Epithelial cell of prostate (primary cell): ENCODE measurements at places on chromosomes 6 and 20.
A peak's percentile ranks its signal among the peaks of the same experiment; 100 is the strongest.

- no peak for DNase-seq
Observed at GRCh38 chr20:40692240-40693011, 3.4 kb upstream of the MAFB start.

DNA sequence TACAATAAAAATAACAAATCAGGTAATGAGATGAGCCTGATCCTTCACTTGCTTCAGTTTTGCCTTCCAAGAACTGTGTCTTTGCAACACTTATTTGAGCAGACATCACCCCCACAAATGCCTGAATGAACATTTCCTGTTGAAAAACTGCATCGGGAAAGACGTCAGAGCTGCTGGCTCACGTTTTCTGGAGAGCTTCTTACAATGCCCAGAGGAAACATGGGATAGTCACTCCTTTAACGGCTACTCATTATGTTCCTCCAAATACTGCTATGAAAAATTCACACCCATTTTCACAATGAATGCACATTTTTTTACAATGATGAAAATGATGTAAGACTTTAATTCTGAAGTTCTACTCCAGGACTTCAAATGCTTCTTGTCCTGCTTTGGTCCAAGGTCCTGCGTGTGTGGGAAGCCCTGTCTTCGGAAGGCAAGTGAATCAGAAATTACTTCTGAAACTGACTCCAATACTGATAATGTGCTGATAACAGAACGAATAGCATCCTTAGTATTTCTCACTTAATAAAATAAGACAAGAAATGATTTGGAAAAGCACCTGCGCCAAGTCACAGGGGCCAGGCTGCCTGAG is 238.0 kb downstream of the ANKRD60 start:
- DNase-seq: no peak

- no peak for DNase-seq
Observed at GRCh38 chr6:24658573-24659560, 7.8 kb downstream of the TDP2 start.

DNA sequence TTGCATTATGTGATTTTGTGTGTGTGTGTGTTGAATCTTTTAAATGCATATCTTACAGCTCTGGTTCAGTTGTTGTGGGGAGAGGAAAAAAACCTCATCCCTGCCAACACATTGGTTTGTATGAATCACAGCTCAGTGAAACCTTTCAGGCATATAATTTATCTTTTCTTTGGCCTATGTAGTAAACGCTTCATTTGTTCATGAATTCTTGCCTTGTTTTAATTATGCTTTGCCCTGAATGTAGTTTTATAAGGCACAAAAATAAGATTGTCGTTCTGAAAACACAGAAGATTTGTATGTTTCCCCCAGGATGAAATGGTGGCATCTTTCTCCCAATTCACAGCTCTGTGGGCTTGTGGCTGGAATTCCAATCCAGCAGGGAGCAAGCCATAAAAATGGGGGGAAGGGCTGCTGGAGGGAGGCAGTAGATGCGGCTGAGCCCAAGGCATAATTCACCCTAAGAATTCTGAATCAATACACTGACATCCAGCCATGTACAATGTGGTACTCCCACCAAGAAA is 45.1 kb downstream of the BCAS1 start:
- DNase-seq: no peak

- no peak for DNase-seq
Observed at GRCh38 chr6:71248306-71248765, 40.3 kb upstream of the OGFRL1 start.

DNA sequence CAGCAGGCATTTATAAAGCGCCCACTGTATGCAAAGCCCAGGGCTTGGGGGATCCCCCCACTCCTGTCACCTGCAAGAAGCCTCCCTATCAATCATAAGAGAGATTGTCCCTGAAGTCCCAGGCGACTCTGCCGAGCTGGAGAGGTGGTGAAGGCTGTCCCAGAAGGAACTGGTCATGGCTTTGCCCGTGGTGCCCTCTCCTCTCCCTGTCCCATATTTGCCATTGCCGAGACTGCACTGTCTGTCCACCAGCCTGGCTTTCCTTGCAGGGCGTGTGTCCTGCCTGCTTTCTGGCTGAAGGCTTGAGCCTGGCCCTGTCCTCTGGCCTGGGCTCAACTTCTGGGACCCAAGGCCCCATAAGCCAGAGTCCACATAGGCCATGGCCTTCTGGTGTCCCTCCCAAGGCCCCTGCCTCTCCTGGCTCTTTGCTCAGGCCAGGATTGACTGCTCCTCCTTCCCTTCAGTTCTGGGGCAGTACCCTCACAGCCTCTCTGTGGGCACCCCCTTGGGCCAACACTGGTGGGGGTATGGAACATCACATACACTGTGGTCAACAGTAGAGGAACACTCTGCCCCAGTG is 46.9 kb downstream of the CPXM1 start:
- DNase-seq: no peak

DNA sequence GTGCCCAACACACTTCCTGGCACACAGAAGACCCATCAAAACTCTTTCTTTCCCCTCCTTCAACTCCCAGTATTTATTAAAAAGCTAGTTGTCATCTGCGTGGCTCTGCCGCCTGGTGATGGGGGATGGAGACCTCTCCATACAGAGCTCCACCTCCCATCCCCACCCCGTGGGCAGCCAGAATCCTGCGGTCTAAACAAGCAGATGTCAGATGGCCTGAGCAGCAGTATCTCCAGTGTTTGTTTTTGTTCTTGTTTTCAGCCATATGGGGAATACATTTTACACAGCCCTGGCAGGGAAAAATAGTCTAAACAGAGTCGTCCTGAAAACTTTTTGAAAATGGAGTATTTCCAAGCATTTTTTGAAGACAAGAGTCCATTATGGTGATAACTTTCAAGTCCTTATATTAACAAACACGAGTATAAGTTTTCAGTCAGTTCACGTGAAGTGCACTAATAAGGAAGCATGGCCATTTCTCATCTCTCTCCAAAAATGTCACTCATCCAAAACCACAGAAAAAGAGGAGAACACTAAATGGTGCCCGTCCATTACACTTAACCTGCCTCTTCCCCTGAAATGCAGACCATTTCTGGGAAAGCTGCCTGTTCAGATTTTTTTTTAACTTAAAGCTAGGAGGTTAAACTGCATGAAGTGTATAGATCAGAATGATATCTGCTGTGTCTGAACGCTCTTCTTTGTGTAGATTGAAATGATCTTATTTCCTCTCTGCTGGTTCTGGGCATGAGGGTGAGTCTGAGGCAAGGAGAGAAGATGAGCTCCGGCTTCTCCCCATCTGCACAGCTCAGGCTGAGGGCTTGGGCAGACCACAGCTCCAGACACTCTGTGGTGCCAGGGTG is 91.0 kb downstream of the TCP11 start:
- no peak for DNase-seq

DNA sequence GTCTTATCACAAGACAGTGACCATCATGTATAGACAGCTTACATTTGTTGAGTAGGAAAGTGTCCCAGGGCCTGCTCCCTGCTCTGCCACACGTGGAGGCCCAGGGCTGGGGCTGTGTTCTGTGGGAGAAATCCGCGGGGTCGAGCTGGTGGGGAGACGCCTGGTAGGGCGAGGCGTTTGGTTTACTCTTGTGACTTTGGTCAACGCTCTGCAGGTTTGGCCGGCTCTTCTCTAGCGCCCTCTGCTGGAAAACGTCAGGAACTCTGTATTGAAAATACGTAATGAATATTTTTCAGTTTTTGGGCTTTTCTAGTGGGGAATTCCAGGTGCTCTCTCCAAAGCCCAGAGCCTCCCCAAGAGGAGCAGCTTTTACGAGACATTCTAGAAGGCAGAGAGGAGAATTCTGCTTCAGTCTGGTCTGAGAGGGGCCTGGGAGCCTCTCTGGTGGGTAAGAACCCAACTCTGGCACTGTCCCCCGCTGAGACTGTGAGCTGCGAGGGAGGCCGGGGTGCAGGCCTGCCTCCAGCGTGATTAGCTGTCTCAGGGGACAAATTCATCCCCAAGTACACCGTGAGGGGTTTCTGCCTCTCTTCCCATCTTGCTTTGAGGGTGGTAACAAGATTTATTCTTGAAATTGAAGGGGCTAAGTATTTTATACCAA is 112.6 kb upstream of the RALGAPA2 start:
- DNase-seq: no peak

- DNase-seq: peak; percentile 68
Observed at GRCh38 chr6:44309092-44309491, 4.1 kb downstream of the AARS2 start.

- no peak for DNase-seq
Observed at GRCh38 chr6:6826095-6826901, 237.8 kb downstream of the LY86 start.

- no peak for DNase-seq
Observed at GRCh38 chr6:134047673-134048072, 4.8 kb downstream of the SLC2A12 start.

DNA sequence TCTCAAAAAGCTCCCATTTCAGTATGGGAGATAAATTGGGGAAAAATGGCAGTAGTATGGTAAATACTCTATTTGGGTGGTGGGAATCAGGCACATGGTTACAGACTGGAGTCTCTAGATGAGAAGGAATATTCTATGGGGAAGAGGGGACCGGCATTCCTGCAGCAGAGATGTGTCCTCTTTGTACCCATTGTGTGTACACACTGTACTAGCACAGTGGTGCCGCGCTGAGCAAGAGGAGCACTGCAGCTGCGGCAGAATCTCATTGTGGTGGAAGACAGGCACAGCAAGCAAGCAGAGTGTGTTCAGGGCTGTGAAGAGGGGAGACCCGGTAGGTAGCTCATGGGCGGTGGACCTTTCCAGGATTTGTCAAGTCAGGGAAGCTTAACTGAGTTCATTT is 13.0 kb downstream of the AFDN start:
- no peak for DNase-seq

DNA sequence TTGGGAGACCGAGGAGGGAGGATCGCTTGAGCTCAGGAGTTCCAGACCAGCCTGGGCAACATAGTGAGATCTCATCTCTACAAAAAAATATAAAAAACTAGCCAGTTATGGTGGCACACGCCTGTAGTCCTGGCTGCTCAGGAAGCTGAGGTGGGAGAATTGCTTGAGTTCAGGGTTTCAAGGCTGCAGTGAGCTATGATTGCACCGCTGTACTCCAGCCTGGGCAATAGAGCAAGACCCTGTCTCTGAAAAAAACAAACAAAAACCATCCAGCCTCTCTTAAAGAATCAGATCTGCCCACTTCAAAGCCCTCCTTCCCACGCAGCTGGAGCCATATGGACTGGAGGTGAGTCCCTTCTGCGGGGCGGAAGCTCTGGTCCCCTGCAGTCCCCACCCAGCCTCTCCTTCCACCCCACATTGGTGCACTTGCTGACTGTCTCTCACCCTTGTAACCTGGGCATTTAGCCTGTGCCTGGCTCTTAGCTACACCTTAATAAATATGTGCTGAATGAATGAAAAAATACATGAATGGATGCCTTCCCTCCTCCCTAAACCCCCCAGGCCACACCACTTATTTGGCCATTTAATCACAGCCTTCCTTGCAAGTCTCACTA is 7.2 kb upstream of the PARD6B start:
- no peak for DNase-seq

DNA sequence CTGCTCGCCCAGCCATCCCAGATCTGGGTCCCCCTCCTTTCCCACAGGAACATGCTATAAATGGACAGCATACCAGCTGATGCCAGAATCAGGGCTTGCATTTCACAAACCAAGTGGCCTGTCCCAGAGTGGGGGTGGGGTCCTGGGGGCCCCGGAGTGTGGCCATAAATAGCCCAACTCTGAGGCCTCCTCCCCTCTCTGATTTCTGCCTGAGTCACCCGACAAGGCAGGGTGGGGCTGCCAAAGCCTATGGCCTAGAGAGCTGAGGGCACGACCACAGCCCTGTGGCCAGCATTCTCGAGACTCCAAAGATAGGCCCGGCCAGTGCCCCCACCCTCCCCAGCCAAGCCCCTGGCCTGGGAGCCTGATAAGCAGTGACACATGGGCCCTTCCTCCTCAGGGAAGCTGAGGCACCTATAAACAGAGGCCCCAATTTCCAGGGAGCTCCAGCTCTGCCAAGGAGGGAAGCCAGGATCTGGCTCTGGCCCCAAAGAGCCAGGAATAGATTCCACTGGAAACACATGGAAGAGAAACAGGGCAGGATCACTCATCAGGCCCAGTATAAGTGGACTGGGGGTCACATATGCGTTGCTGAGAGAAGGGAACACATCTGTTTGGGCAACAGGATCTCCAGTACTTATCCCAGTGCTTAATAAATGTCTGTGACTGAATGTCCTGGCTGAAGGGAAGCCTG is 20.3 kb downstream of the SNTA1 start:
- DNase-seq: no peak

GRCh38 chr20:17228624-17229061 is 1.8 kb downstream of the PCSK2 start:
- no peak for DNase-seq

GRCh38 chr20:39269493-39270217 is 307.5 kb downstream of the DHX35 start:
- DNase-seq: no peak

DNA sequence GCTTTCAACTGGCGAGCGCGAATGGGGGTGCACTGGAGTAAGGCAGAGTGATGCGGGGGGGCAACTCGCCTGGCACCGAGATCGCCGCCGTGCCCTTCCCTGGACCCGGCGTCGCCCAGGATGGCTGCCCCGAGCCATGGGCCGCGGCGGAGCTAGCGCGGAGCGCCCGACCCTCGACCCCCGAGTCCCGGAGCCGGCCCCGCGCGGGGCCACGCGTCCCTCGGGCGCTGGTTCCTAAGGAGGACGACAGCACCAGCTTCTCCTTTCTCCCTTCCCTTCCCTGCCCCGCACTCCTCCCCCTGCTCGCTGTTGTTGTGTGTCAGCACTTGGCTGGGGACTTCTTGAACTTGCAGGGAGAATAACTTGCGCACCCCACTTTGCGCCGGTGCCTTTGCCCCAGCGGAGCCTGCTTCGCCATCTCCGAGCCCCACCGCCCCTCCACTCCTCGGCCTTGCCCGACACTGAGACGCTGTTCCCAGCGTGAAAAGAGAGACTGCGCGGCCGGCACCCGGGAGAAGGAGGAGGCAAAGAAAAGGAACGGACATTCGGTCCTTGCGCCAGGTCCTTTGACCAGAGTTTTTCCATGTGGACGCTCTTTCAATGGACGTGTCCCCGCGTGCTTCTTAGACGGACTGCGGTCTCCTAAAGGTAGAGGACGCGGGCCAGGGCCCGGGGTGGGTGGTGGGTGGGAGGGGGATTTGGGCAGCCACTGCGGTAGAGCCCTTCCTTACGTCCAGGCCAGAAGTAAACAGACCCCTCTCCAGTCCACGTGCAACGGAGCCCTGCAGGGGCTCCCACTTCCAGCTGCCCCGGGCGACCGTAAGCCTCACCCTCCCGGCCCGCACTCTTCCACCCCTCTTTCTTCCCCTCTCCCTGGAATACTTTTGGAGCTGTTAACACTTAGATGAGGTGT is 998 bp downstream of the BMP2 start:
- DNase-seq: no peak

GRCh38 chr20:45340951-45341350 is 7.3 kb downstream of the SDC4 start:
- no peak for DNase-seq

DNA sequence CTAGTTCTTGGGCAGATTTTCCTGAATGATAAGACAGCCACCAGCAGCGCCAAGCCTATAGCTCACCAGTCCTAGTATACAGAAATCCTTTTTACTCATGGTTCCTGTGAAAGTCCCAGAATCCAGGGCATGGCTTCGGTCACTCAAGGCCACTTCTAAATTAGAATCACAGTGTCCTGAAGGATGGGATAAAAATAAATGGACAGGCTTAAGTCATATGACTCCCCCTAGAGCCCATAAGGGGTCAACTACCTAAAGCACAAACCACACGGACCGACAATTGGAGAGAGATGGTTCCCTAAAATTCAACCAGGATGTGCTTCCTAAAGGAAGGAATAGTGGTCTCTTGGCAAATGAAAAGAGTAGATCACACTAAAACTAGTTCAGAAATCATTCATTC is 404.1 kb upstream of the PLCB4 start:
- no peak for DNase-seq
